ENCODE measurements at places on chromosomes 3 and 15. TPM values are rescaled to one million over a fixed set of nuclear protein-coding genes. Genes with fewer than 3 reads are reported as not detected.

GRCh38 chr15:71808311-71809020 lies 1.9 kb upstream of the NR2E3 start:
- DNase-seq, result no peak

GRCh38 chr15:38378161-38378560 lies 75.8 kb upstream of the FAM98B start:
- DNase-seq, result no peak

DNA sequence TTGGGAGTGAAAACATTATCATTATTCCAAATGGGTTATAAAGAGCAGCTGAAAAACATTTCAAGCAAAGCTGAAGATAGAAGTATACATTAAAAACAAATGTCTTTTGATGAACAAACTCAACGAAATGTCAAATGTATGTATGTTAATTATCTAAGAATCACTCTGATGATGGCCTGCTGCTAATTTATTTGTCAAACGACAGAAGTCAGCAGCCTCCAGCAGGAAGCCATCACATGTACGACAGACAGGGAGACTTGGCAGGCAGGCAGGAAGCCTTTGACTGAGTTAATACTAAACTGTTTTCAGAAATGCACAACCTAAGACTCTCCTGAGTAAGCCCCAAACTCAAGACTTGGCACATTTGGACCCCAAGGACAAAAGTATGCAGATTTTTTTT lies 491.1 kb downstream of the ZNF385D start:
- DNase-seq, result no peak

GRCh38 chr3:32452009-32452408 lies 50.6 kb downstream of the CMTM6 start:
- no peak for DNase-seq

GRCh38 chr3:160676547-160677303 lies at the start of gene ARL14:
ARL14 (plus strand) TSS chr3:160677160; CDS start chr3:160677347, 187 bp downstream.
- no peak for DNase-seq

DNA sequence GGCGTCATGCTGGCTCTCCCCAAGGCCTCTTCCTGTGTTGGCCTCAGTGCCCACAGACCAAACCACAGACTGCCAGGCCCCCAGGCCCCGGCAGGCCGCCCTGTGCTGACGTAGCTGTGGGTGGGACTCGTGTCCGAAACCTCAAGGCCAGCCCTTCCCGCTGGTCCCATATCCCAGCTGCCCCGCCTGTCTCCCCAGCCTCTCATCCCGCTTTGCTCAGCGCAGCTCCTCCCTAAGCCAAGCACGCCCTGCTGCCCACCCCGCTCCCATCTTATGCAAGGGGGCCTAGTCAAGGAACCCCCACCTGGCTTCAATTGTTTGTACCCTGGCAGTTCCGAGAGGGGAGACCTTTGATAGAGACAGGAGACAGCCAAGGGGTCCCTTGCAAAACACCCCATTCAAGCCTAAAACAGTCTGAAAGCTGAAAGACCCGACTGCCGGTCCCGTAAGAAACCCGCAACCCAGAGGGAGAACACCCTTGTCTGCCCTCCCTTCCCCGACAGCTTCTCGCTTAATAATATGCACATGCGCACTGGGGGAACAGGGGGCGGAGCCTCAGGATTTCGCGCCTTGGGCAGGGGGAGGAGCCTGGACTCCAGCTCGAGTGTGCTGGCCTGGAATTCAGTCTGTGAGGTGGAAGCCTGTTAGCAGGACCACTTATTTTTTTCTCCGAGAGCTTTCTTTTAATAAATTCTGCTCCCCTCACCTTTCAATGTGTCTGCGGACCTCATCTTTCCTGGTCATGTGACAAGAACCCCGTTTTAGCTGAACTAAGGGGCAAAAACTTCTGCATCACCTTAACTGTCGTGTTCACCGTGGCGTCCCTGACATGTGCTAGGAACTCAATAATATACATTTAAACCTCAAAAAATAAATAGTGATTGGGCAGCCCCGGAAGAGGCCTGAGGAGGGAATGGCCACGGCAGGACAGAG lies 17.2 kb downstream of the TNFAIP8L3 start:
- DNase-seq, result peak; percentile 62

DNA sequence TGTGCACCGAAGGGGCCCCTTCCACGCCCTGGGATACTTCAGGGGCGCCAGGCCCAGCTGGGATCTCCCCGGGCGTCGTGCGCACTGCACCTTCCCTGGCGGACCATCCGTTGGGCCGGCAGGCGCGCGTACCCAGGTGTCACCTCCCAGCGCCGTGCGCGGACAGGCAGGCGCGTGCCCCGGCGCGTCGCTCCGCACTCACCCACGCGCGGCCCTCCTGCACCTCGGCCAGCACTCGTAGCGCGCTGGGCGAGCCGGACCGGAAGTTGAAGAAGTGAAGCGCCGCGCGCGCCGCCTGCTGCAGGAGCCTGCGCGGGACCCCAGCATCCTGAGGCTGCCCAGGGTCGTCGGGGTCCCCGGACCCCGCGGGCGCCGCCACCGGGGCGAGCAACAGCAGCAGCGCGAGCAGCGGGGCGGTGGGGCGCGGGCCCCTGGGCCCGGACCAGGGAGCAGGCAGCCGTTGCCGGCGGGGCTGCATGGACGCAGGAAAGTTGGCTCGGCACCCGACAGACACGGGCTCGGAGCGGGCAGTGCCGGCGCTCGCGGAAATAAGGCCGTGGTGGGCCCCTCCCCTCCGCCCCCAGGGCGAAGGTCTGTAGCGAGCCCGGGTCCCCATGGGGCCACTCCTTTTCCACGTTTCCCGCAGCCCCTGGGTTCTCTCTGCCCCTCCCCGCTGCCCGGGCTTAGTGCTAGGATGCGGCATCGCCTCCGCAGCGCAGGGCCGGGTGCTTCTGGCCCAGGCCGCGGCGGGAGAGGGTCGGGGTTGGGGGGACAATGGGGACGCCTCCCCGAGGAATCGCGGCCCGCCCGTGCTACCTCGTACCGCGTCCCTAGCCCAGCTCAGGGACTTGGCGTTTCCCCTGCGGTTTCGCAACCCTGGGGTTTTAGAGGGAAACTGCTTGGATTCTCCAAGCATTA lies at the start of gene RARRES1:
Gene RARRES1, minus strand, starts transcription at position 520 of the 918 bp plus-strand sequence. Its CDS starts 42 bp downstream, at position 478.
- DNase-seq, result no peak

GRCh38 chr15:82533801-82534200 lies 6.5 kb downstream of the RPS17 start:
- no peak for DNase-seq

DNA sequence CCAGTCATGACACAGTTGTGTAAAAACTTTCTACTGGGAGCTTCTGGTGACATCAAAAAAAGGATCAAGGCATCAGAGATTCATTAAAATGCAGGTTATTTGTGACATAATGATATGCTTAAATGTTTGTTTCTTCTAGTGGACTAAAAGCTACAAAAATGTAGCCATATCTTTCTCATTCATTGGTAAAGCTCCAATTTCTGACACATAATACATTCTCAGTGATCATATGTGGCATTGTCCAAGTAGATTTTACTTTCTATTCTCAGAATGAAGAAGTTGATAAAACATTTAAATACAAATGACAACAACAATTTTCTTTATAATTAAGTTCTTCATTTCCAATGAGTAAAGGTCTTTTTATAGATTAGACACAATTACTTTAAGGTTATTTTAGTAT lies 71.0 kb upstream of the ARHGEF26 start:
- DNase-seq, result no peak

GRCh38 chr3:11514191-11514821 lies 129.4 kb downstream of the VGLL4 start:
- no peak for DNase-seq

DNA sequence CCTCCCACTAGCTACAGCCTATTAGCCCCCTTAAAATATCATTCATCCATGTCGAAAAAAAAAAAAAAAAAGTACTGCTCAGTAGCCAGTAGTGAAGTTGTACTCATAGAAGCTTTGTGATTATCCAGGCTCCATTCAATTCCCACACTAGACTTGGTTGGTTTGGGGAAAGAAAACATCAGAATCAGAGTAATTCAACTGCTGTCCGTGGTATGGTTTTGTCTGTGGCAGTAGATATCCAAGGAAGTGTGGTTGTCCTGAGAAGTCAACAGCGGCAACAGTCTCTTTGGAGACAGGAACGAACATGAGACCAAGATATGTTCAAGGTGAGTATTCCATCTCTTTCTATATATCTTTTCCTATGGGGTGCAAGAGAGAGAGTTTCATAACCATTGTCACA lies 99.2 kb downstream of the GOLIM4 start:
- no peak for DNase-seq

DNA sequence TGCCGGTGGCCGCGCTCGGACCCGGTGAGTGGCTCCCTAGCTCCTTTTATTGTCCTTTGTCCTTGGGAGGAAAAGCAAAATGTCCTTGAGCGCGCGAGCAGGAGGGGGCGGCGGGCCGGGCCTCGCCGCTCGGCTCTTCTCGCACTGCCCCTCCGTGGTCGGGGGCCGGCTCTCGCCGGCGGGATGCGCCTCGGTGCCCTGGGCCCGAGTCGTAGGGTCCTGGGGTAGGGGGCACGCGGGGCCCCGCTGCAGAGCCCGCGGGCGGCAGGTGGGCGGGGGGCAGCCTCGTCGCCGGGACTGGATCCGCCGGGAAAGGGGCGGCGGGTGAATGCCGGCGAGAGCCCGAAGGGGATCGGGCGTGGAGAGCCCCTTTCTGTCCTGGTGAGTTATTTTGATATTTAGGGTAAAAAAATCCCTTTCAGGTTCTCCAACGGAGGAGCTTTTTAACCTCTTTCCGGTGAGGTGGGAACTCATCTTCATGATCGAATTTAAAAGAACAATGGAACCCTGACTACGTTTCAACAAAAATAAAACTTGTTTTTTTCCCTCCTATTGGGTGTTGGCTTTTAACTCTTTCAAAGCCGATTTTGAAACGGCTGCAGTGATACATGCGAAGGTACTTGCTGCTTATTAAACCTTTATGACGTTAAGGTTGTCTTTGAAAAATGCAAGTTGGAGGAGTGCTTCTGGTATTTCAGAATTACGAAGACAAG lies 16.8 kb upstream of the CHD2 start:
- peak; percentile 25 for DNase-seq

- no peak for DNase-seq
Measured at GRCh38 chr15:31032961-31033371, 41.5 kb upstream of the MTMR10 start.

- DNase-seq, result no peak
Measured at GRCh38 chr3:37249294-37249693, 74.9 kb upstream of the LRRFIP2 start.

DNA sequence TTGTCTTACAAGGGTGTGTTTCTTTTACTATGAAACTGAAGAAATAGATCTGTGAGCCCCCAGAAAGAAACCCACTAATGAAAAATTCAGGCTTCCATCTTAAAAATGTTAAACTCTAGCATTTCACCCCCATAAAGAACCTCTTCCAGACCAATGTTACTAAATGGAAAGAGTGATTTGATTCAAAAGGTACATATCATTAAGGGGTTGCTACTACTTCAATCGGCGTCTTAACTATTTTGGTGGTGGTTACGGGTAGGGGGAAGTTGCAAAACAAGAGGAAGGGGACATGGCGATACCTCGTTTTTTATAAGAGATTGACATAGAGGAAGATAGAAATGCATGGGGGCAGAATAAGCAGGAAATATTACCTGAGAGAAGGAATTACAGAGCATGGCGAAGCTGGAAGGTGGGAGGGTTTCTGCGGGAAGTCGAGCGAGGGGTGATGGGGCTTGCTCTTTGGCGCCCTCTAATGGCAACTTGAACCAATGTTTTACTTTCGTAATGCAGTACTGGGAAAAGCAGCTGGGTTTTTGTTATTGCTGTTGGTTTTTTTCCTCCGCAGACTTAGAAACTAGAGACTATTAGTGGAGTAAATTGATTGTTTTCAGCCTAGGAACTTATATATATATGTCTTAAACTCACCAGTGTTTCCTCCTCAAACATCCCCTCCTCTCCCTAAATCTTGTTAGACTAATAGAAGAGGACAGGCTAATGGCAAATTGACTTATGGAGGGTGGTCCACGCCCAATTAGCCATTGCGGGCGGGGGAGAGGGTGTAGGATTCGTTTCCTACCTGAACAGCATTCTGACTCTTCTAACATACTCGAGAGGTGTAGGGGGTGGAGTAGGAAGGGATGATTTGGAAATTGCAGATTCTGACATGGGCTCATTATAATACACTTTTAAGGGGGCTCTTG lies 11.3 kb upstream of the SOX2 start:
- DNase-seq, result no peak

- peak; percentile 29 for DNase-seq
Measured at GRCh38 chr3:160755776-160756304, at the start of gene PPM1L. PPM1L (plus strand) TSS chr3:160756231.

GRCh38 chr3:188578576-188579363 lies 424.8 kb downstream of the LPP start:
- DNase-seq, result no peak

GRCh38 chr3:38823722-38824121 lies 7.7 kb upstream of the SCN10A start:
- no peak for DNase-seq

Gene RTP3
- not detected for total RNA-seq

Gene SERF2
- 322 TPM for total RNA-seq

Gene PDCD6IP
- 84.7 TPM for total RNA-seq

Gene CCDC9B
- 1.1 TPM for total RNA-seq

Gene EPHA3
- not detected for total RNA-seq

Gene CPNE9
- not detected for total RNA-seq

Gene CCR9
- total RNA-seq, result 23.4 TPM

Gene GOLGA8N
- total RNA-seq, result 6.5 TPM

Gene ARHGAP31
- 1.1 TPM for total RNA-seq
